ENCODE measurements at places on chromosomes 2 and 18. TPM values are rescaled to one million over a fixed set of nuclear protein-coding genes. Genes with fewer than 3 reads are reported as not detected.

GRCh38 chr2:177155631-177156030 is 57.0 kb upstream of the HNRNPA3 start:
- DNase-seq = no peak

DNA sequence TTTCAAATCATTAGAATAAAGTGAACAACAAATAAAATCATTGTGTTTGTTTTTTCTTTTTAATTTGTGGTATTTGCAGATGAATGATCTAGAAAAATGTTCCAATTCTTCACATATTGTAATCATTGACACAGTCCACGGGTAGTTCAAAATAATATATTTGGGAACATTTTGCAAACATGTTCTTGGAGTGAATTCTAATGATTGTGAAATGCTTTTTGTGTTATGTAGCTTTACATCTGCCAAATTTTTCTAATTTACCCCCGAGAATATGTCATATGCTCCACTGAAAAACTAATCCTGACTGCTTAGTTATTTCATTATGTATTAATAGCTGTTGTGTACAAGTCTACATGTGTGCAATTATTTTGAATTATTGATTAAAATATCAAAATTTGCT is 1468.4 kb upstream of the NXPH2 start:
- no peak for DNase-seq

DNA sequence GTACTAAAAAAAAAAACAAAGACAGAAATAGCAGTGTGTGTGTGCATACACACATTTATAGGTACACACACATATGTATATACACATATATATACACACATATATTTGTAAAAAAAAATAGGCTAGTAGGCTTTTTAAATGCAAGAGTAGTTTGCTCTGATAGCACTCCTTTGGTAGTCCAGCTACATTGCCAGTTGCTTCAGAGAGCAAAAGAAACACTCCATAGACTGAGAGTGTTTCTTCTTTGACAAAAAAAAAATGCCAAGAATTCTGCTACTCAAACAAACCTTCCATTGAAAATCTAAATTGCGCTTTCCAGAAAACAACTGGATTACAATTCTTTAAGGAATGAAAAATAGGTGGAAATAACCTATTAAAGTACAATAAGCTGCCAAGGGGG is 365.9 kb upstream of the GALNT5 start:
- DNase-seq = no peak

- no peak for DNase-seq
Observed at GRCh38 chr2:219109471-219109870, 48.8 kb upstream of the IHH start.

DNA sequence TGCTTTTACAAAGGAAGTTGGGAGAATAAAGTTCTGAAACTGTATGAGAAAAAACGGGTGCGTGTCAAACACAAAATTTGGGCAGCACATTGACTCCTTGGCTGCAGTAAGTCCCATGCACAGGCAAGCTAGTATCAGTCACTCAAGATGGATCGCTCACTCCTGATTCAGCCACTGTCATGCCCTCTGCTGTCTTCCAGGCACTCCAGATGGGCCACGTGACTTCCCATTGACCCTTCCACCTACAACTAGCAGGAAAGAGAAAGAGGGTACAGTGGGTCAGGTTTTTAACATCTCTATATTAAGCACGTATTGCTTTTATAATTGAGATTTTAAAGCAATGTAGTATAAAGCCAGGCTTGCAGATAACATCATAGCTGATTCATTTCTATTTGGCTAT is 8.6 kb downstream of the ARHGEF33 start:
- no peak for DNase-seq

GRCh38 chr18:52569492-52569891 is 229.5 kb downstream of the DCC start:
- DNase-seq = no peak

DNA sequence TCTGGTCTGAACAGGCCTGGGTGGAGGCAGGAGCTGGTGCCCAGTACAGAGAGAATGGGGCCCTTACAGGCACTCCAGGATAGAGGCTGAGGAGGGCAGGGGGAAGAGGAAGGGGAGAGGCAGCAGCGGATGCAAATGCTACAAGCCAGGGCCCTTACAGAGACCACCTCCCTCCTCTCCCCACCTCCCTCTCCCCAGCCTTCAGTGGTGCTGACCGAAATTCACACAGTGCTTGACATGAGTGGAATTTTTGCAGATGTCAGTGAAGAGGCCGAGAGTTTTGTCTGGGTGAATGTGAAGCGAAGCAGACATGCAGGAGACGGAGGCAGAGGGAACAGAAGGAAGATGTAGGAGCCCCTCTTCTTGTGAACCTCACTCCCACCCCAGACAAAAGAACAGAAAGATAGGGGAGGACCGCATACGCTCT is 31.9 kb downstream of the CIB4 start:
- DNase-seq = no peak

GRCh38 chr2:15142069-15142689 is 419.0 kb downstream of the NBAS start:
- no peak for DNase-seq

DNA sequence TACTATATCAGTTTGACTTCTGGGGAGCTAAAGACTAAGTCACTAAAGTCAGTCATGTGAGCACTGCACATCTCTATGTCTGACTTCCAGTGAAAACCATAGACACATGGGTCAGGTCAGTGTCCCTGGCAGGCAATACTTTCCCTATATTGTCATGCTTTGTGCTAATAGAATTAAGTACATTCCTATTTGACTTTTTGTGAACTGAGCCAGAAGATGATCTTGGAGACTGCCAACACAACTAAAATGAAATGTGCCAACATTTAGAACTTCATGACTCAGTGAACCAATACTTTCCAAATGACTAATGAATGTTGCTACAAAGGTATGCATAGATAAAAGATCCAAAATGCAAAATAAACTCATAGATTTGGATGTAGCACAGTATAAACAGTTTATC is 820.8 kb upstream of the FAM98A start:
- DNase-seq = no peak

GRCh38 chr18:9764011-9764481 is 55.9 kb downstream of the RAB31 start:
- no peak for DNase-seq

GRCh38 chr18:35157181-35157580 is 83.7 kb upstream of the ZNF397 start:
- no peak for DNase-seq

- no peak for DNase-seq
Observed at GRCh38 chr2:103459283-103459682, 697.5 kb downstream of the TMEM182 start.

DNA sequence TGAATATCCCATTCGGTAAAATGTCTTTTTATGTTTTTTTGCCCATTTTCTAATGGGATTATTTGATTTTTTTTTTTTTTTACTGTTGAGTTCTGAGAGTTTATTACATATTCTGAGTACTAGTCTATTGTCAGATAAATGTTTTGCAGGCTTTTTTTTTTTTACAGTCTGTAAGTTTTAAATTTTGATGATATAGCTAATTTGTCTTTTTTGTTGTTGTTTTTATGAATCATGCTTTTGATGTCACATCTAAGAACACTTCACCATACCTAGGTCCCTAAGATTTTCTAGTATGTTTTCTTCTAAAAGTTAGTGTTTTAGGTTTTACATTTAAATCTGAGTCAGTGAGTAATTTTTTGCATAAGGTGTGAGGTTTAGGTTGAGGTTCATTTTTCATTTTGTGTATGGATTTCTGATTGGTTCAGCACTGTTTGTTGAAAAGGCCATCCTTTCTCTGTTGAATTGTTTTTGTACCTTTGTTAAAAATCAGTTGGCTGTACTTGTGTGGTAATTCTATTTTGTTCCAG is 40.7 kb downstream of the PTPN4 start:
- no peak for DNase-seq

GRCh38 chr18:21179590-21180220 is 62.3 kb upstream of the GREB1L start:
- DNase-seq = peak; percentile 77

- no peak for DNase-seq
Observed at GRCh38 chr18:40404284-40404683, 1550.8 kb upstream of the PIK3C3 start.

DNA sequence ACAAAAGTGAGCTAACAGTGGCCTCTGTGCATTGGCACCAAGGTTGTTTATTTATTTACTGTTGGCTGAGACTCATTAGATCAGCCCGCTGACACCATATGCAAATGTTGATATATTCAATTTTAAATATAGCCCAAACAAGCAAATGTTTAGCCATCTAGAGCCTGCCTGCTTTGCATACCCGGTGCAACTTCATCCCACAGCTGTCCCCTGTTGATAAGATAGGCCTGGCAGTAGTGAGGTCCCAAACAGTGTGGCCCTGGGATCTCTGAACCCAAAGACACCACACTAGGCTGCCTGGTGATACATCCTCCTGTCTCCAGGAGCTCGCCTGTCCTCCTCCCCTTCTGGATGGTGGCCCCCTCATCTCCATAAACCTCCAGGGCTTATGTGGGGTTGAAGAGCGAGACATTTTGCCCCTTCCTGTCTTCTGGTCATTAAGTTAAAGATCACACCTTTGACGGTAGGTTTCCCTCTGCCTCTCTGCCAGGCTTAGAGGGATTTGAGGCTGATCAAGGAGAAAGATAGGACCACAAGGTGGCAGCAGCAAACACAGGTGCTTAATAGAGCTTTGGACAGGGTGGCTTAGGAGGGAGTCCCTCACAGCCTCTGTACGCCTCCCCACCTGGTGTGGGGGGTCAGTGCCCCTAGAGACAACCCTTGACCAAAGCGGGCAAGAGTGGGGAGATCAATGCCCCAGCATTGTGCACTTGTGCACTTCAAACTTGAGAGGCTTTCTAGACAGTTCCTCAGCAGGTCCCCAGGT is 23.7 kb upstream of the MYO5B start:
- DNase-seq = peak; percentile 40

- DNase-seq = no peak
Observed at GRCh38 chr2:140841141-140841540, 1289.7 kb downstream of the LRP1B start.

- no peak for DNase-seq
Observed at GRCh38 chr2:236674646-236675045, 105.0 kb downstream of the ACKR3 start.

Gene CD8B
- total RNA-seq = not detected
